ENCODE measurements at places on chromosomes 2 and 18.

DNA sequence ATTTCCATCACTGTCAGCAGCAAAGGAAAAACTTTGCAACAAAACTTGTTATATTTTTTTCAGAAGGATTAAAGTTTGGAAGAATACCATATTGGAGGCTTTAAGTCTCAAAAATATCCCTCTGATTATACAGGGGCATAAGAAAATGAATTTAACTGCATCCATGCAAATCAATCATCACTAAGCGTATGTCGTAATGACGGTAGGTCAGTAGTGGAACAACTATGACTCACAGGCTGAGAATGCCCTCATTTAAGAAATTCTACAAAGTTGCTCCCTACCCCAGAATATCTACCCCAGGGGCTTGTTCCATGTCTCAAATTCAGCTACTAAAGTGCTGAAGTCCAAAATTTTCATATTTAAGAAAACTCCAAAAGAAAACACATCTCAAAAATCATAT lies 12.5 kb upstream of the NAB1 start:
- peak; percentile 63 for ATAC-seq

DNA sequence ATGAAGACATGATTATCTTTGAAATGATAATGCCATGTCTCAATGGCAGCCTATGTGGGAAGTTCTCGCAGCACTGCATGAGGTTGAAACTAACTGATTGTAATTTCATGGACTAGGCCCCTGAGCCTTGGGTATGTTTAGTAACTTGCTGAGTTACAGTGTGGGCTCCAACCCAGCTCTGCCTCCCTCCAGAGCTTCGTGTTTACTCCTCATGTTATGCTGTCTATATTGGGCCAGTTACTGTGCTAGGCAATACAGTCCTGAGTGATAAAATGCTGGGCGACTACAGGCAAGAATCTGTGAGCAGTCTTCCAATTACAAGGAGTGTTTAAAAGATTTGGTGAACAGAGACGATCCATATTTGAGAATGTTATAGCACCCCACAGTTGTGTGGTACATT lies 530.1 kb upstream of the CDH2 start:
- no peak for ATAC-seq

DNA sequence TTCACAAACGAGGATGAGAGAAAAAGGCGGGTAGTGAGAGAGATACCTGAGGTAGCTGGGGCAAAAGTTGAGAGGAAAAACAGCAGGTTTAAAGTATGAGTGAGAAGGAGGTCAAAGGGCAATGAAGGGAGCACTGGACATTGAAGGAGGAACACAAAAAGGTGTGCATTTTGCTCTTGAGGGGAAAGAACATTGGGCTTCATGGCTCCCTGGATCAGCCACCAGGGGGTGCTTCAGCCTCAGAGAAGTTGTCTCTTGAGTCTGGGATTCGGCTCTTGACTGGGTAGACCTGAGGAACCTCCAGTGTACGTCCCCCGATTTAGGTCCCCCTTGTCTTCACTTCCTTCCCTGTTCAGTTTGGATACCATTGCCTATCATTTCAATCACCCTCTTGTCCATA lies 128.5 kb downstream of the RAPGEF4 start:
- peak; percentile 35 for ATAC-seq

DNA sequence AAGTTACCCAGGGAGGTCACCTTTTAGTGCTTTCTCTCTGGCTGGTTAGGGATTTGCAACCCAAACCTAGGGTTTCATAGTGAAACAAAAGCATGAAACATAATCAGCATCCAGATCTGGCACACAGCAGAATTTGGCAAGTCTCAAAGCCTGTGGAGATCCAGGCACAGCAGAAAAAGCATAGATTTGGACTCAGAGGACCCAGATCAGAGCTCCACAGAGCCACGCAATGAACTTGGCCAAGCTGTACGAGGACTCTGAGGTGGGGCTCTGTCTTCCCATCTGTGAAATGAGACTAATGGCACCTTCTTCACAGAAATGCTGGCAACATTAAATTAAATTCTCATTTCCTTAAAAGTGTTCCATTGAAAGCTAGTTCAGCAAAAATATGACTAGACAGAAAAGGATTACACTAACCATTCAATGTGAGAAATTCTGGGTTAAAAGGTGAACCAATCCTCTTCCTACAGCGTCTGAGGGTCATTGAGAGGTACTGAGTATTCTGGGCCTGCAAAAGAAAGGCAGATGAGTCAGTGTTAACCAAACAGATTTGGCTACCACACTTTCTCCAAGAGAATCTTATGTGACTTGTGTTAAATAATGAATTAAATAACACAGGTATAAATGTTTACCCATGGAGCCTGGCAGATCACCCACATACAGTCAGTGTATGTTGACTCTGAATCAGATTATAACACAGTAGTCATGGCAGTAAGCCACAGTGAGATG lies 266.3 kb downstream of the MREG start:
- ATAC-seq = peak; percentile 20

DNA sequence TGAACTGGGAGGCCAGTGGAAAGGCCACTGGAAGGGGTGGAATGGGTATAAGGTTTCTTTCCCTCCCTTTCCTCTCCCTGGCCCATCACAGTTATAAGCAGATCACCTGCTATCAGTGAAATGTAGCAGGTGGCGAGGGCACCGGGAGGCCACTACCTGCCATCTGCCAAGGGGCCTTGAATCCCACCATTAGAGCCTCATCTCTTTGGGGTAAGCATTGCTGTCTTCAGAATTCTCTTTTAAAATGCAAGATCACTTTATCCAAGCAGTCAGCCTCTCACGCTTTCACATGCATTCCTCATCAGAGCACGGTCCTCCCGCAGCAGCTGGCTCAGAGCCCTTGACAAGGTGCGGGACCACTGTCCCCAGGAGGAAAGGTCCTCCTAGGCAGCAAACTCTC lies 268.5 kb downstream of the CELF4 start:
- no peak for ATAC-seq

DNA sequence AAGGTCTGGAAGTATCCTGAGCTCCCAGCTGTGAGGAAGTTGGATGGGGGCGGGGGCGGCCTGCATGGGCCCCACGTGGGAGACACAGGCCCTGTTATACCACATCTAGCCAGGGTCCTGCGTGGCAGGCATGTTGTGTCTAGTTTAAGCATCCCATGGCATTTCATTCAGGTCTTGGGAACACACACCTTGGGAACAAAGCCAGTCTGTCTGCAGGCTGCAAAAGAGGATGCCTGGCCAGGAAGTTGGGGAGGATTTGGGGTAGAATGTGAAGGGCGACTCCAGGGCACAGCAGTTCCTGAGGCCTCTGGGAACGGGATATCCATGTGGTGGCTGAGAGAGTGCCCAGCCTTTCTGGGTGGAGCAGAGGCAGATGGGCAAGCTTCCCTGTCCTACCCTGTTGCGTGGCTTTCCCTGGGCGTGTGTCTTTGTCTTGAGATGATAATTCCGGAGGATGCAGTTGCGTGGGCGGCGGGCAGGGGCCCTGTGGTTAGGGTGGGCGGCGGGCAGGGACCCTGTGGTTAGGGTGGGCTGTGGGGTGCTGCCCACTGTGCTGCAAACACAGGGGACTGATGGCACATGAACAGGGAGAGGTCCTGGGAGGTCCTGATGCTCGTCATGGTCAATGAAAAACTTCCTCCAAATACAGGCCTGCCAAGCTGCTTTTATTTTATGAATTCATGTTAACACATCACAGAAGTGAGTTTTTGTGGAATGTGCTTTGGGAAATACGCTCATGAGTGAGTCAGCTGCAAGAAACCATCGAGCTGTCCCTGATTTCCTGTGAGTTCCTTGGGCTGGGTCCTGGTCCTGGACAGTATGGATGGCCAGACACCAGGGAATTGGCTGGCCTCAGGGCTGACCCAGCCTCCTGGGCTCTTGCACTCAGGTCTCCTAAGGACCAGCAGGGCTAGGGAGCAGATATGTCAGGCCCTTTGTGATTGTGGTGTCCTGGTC lies 90.0 kb upstream of the HS6ST1 start:
- no peak for ATAC-seq

DNA sequence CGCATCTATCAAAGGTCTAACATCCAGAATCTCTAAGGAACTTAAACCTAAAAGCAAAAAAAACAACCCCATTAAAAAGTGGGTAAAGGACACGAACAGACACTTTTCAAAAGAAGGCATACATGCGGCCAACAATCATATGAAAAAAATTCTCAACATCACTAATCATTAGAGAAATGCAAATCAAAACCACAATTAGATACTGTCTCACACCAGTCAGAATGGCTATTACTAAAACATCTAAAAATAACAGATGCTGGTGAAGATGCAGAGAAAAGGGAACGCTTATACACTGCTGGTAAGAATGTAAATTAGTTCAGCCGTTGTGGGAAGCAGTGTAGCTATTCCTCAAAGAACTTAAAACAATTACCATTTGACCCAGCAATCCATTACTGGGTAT lies 38.0 kb downstream of the PPP3R1 start:
- no peak for ATAC-seq

- no peak for ATAC-seq
Measured at GRCh38 chr18:64403784-64404503, 255.1 kb upstream of the LINC00305 start.

GRCh38 chr2:241317391-241317790 lies 1.7 kb downstream of the SEPTIN2 start:
- no peak for ATAC-seq

- ATAC-seq = no peak
Measured at GRCh38 chr2:64980183-64980582, 9.0 kb upstream of the SLC1A4 start.

- no peak for ATAC-seq
Measured at GRCh38 chr2:206213514-206213845, 53.8 kb downstream of the EEF1B2 start.

GRCh38 chr2:188970211-188970610 lies 4.0 kb upstream of the COL3A1 start:
- ATAC-seq = no peak

DNA sequence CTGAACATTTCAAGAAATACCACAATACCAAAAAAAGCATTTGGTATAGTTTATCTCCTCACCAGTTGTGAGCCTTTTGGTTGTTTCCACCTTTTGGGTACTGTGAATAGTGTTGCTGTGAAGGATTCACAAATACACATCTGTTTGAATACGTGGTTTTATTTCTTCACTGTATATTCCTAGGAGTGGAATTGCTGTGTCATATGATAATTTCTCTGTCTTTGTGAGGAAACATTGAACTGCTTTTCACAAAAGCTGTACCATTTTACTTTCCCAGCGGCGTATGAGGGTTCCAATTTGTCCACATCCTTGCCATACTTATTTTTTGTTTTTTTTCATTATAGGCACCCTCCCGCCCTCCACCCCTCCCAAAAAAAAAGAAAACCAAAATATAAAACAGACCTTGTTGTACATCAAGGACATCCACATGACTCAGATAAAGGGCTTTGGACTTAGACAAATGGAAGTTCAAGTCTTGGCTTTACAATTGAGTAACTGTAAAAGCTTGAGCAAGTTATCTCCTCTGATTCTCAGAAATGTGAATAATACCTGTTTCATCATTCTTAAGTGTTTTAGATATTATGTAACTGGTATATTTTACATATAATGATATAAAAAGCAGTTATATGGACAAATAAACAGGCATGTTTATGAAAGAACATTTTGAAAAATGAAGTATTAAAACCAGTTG lies 19.0 kb downstream of the UBE2E3 start:
- no peak for ATAC-seq

GRCh38 chr2:12131975-12132374 lies 385.5 kb downstream of the LPIN1 start:
- no peak for ATAC-seq

DNA sequence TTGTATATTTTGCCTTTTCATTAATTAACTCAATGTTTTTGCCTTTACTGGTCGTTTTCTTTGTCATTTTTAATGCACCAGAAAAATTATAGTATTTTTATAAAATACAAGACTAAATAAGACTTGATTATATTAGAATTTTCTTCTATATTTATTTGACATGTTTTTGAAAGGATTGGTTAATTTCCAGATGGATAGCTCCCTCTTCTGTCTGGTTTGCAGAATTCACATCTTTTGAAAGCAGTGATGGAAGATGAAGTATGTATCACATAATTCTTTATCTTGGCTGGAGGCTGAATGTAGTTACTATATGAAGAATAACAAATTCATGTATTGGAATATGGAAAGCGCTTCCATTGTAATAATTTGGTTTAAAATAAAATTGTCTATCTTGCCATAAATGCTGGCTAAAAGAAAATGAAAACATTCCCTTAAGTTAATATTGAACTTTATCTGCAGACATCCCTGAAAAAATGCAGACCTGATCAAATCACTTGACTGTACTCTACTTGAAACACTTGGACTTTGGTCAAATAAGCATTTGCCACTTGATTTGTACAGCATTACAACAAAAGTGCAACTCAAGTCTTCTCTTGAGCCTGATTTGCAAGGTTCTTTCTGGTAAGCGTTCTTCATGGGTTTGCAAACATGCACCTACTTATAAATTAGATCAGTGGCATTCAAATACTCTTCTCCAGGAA lies 86.3 kb upstream of the EFEMP1 start:
- no peak for ATAC-seq

GRCh38 chr2:217521820-217522219 lies 481.0 kb downstream of the TNS1 start:
- no peak for ATAC-seq

DNA sequence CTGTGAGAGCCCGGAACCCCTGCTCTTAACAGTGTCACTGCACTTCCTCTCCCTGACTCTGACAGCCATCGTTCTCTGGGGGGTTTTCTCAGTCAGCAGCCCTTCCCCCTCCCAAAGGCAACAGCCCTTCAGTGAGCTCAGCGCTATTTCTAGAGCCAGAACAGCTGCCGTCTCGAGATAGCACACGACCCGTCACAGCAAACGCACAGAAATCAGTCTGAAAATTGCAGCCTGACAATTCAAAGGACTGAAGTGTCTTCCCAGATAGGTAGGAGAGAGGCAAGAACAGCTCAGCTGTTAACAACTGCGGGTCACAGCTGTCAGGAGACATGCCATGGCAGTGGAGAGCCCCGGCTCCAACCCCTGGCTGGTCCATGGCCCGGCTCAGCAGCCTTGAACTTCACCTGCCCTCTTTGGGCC lies 45.4 kb downstream of the ST8SIA5 start:
- ATAC-seq = no peak

DNA sequence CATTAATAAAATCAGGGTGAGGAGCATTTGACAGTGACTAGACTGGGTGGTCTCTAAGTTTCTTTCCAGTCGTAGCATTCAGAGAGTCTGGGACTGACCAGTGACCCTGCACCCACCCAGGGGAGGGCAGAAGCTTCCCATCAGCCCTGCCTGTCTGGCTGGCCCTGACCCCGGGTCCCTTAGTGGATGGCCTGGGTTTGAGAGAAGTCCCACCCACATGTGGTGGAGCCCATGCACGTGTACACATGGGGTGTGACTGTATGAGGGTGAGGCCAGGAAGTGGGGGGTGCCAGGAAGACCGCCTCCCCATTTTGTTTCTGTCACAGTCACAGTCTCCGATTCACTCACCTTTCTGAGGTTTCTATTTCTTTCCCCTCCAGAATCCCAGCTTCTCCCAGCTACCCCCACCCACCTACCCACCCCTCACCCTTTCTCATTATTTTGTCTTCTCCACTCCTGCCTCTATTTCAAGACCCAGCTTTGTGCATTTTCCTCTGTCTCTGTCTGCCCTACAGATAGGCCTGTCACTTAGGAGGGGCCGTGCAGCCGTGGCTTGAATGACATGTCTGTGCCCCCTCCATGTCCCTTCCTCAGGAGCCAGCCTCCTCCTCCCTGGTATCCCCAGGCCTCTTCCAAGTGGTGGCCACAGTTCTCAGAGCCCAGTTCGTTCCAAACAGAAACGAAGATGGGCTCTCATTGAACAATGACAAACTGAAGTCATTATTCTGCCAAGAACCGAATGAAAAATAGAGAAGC lies 13.6 kb downstream of the CIB4 start:
- no peak for ATAC-seq

Measured in activated T-helper 17 cell treated with anti-CD3 and anti-CD28 coated beads, Interleukin-2, amount 50 U/mL, for 72 hours (primary cell).